Kidney glomerular epithelial cell (primary cell): ENCODE measurements at places on chromosomes 4 and X.
A peak's percentile ranks its signal among the peaks of the same experiment; 100 is the strongest.

- DNase-seq: no peak
These were observed 15.5 kb downstream of the SLC10A7 start for GRCh38 chr4:146506272-146506671.

DNA sequence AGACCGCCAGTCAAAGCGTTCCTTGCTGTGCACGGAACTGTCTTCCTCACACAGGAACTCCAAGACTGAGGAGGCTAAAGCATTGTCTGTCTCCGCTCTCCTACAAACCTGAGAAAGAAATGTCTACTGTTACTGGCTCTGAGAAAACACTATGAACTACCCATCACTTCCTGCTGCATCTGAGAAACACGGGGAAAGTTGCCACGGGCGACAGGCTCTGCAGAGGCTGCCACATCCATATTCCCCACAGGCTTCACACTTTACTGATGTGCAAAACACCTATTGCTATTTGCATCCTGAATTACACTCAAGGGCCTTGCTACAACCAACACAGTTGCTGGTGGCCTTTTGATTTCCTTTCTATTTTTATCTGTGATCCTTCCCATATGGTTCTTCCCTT, 59.0 kb downstream of the AFAP1 start:
- DNase-seq: no peak

DNA sequence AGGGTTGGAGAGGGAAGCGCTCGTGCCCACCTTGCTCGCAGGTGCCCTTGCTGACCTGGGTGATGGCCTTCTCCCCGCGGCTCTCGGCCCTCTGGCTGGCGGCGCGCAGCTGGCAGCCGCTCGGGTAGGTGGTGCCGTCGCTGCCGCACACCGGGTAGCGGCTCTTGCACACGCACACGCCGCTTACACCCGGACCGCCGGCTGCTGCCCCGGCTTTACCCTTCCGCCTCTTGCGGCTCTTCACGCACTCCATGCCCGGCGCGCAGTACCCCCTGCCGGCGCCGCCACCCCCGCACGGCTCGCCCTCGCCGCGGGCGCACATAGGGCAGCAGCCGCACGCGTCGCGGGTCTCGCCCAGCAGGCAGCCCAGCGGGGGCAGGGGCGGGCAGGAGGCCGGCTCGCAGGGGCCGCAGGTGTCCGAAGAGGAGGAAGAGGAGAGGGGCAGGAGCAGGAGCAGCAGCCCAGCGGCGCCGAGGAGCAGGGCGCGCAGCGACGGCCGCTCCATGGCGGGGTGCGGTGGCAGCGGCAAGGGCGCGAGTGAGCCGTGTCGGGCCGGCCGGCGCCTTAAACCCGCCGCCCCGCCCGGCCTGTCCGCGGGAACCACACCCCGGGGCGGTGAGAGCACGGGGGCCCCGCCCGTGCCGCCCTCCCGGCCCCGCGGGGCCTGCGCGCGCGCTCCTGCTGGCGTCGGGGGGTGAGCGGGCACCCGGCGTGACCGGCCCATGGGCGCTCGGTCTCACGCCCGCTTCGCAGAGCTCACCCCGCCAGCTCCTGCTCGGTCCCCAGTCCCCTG, at the start of gene IGFBP7:
TSS of gene IGFBP7 (minus strand) at position 539 of the 793 bp plus-strand sequence. CDS start at position 505, 34 bp downstream.
- DNase-seq: no peak

- DNase-seq: no peak
These were observed 109.8 kb downstream of the MAPK10 start for GRCh38 chr4:86250006-86250405.

DNA sequence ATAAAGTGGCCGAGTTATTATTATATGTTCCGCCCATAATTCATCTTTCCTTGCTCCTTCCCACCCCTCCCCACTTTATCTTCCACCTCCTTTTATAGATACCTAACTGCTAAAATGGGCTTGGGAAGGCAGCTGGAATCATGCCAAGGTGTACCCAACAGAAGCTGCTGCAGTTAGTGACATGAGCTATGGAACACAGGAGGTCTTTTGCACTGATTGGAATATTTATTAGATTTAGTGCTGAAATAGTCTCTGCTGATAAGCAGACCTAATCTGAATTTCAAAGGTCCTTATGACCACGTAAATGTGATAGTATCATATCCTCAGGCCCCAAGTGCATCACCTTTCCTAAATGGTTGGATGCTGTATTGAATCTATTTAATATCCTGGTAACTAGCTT, 64.9 kb downstream of the HMGB2 start:
- DNase-seq: no peak

- no peak for DNase-seq
These were observed 3.4 kb downstream of the PJA1 start for GRCh38 chrX:69161786-69162349.

DNA sequence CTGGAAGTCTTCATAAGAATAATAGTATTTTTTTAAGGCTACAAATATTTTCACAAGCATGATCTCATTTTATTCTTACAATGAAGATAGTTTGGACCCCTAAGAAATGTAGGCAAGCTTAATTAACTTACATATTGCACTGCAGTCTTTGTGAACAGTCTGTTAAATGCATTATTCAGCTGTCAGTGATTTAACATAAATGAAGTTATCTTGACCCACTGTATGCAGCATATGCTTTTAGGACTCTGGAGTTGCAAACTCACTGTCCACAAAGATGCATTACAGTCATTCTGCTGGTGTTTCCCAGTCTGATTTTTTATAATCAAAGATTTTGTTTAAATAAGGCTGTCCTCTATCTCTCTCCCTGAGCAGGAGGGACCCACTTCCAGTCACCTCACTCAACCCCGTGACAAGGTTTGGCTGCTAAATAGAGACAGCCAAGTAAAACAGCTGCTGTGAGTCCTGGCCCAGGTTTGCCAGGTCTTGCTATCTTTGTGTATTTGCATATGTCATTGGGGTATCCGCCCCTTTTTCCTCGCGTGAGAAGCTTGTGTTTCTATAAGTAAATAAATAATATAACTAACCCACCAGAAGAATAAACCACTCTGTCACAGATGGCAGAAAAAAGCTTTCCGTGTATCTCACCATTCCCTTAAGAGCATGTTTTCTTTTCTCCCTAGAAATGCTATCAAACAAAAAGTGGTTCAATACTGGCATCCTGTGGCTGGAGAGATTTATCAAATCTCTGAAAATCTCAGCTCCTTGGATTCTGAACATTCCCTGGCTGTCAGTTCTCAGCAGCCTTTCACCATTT, 67.0 kb downstream of the SLC7A11 start:
- DNase-seq: peak; percentile 13

DNA sequence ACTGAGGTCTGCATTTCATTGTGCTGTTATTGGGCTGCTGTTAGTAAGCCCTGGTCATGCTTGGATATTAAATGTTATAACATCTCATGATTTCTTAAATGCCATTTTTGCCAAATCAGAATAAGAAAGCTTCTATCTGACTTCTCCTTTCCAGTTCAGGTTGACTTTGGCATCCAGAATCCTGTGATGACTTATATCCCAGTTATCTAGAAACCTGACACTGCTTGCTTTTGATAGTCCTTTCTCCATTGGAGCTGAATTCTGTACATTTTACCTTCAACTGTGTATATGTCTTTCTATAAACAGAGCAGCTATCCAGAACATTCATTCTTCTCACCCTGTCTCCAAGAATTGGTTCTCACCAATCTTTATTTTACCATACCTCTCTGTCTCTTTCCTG, 257.7 kb upstream of the GNPDA2 start:
- no peak for DNase-seq

GRCh38 chrX:16002185-16002584, 121.2 kb upstream of the GRPR start:
- no peak for DNase-seq

DNA sequence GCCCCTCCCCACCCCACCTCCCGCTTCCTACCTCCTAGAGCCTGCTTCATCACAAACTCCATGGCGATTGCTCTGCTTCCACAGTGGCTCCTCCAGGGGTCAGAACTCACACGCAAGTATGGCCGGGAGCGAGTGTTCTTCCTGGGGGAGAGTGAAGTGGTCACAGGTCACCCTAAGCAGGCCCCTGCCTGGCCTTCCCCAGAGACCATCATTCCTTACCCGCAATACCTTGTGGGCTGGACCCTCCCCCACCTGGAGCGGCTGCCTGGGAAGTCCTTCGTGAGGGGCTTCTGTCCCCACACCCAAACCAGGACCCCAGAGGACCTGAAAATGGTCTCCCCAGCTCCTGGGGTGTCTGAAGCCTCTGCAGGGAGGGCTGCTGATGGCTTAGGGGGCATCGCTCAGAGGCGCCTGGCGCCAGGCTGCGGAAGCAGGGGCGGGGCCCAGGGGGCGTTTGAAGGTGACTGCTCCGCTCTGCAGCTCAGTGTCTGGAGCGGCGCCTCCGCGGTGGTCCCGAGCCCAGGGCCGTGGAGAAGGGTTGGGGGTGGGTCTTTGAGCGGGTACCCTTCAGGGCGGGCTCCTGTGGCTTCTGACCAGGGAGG, 1.4 kb downstream of the CPLX1 start:
- no peak for DNase-seq

DNA sequence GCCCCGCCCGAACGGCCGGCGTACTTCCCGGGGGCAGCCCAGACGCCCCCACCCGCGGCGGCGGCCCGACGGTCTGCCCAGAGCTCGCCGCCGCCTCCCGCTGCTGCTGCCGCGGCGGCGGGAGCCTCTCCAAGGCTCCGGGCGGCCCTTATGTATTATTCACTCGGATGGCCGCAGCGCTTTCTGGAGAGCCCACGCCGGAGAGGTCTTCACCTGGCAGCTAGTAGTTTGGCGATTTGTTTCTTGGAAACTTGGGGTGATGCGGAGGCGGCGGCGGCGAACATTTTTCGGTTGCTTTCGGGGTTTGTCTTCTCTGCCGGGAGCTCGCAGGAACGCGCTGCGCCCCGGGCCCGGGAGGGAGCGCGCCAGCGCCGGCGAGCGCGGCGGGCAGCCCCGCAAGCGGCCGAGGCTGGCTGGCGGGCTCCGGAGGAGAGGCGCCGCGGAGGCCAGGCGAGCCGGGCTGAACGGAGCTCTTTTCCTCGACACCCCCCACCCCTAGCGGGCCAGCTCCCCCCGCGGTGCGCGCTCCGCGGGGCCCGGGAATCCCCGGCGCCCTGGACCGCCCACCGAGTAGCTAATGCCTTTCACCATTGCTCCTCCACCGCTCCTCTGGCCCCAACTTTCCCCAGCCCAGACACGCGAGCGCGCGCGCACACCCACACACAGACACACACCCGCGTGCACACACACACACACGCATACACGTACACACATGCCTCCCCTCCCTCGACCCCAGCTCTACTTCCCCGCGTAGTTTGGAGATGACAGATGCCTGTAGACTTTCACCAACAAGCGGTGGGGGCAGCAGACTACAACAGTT, 113.5 kb downstream of the DHX15 start:
- peak; percentile 28 for DNase-seq

DNA sequence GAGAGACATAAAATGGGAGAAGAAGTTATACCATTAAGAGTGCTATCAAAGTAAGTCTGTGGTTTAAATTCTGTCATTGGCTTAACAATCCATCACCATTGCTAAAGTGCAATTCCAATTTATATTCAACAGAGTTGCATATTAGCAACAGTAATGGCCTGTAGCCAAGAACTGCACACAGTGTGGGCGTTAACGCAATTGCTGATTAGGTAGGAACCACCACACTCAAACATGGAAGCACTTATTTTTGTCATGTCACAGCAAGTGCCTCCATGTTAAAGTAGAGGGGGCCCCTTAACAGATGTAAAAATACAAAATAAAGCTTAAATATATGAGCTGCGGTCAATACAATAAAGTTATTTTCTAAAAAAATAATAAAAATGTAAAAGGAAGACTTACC, 10.8 kb downstream of the LARP7 start:
- no peak for DNase-seq

- DNase-seq: no peak
These were observed 1.6 kb downstream of the LONRF3 start for GRCh38 chrX:118975831-118976598.

DNA sequence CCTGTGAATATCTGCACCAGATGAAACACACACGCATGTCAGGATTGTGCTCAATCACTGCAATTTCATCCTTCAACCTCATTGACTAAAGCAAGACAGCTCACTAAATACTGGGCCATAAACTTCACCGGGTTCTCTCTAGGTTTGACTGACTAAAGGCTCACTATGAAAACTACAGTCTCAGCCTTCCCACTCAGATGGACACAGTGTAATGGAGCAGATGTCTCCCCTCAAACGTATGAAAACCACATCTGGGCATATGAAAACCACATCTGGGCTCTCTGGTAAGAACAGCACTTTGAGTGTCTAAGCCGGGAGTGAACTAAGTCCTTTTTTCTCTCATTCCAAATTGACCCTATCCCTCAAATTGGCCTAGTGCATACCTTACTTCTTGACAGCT, 15.2 kb downstream of the GEMIN8 start:
- no peak for DNase-seq

GRCh38 chr4:99875071-99875470, 19.2 kb downstream of the LAMTOR3 start:
- DNase-seq: no peak

GRCh38 chrX:136546371-136546781, 14.4 kb downstream of the VGLL1 start:
- DNase-seq: no peak

DNA sequence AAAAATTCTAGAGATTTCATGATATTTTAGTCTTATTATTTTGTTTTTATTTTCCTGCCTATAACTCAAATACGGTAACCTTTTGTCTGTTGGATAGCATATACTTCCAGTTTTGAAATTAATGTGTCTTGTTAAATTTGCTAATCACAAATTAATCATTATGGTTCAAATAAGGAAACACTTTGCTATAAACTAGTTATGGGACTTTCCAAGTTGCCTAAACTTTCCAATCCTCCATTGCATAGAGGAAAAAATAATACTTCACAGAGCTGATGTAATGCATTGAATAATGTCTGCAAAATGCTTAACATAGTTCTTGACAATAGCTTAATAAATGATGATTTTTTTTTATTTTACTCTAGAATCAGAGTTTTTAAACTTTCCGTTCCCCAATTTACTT, 4.7 kb downstream of the GUCY1B1 start:
- DNase-seq: no peak

DNA sequence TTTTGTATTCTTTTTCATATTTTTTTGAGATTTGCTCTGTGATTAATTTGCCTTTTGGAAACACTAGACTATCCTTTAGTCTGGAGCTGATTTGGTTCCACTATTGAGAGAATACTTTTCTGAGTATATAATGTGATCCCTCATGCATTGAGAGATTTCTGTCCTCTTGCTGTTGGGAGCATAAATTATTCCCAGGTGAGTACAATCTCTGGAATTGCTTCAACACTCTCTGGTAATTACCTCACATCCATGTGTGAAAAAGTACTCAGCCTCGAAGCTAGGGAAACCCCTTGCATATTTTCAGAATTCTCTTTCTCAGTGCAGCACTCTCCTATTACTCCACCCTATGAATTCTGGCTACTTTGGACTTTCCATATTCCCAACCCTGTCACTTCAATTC, 550.0 kb downstream of the RAPGEF2 start:
- no peak for DNase-seq

DNA sequence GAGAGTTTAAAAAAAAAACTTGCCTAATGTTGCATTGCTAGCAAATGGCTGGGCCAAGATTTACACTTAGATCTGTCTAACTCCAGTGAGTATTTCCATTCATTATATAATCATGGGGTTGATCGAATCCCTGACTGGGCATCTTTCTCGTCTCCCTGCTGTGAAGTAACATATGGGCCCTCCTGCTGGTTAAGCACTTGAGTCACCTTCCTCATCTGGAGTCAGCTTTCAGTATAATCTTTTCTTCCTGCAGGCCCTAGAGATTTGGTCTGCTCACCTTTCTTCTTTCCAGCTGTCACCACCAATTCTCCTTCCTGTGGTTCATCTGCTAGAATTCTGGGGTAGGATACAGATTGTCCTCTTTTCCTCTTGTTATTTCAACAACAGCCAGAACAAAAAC, 41.6 kb downstream of the TIGD2 start:
- DNase-seq: no peak

- no peak for DNase-seq
These were observed 7.4 kb downstream of the HERC3 start for GRCh38 chr4:88599714-88600113.

GRCh38 chr4:182831376-182831775, 85.8 kb downstream of the DCTD start:
- DNase-seq: no peak
